ENCODE measurements at places on chromosomes 5 and 9.

GRCh38 chr9:132487351-132487791, 77.4 kb downstream of the CFAP77 start:
- DNase-seq = no peak

- DNase-seq = no peak
Measured at GRCh38 chr5:133480366-133480765, 132.0 kb downstream of the FSTL4 start.

DNA sequence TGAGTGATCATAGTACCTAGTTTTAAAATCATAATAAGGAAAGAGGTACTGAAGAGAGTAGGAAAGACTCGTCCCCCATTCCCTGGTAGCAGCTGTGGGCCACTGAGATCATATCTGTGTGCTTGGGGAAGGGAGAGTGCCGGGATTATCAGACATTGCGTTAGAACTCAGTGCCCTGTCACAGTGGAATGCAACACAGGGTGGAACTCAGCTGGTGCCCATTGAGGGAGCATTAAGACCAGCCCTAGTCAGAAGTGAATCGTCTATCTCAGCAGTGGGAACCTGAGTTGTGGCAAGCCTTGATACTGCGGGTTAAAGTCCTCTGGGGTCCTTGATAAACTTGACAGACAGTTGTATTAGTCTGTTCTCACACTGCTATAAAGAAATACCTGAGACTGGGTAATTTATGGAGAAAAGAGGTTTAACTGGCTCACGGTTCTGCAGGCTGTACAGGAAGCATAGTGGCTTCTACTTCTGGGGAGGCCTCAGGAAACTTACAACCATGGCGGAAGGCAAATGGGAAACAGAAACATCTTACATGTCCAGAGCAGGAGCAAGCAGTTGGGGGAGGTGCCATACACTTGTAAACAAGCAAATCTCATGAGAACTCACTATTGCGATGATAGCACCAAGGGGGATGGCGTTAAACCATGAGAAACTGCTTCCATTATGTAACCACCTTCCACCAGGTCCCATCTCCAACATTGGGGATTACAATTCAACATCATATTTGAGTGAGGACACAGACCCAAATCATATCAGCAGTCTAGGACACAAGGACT, 33.1 kb downstream of the NDUFAF2 start:
- DNase-seq = no peak

GRCh38 chr5:143564417-143564816, 160.9 kb upstream of the NR3C1 start:
- DNase-seq = no peak

GRCh38 chr9:130535818-130536521, 43.4 kb upstream of the FUBP3 start:
- no peak for DNase-seq

GRCh38 chr9:98793031-98793430, 3.3 kb downstream of the ANKS6 start:
- no peak for DNase-seq

DNA sequence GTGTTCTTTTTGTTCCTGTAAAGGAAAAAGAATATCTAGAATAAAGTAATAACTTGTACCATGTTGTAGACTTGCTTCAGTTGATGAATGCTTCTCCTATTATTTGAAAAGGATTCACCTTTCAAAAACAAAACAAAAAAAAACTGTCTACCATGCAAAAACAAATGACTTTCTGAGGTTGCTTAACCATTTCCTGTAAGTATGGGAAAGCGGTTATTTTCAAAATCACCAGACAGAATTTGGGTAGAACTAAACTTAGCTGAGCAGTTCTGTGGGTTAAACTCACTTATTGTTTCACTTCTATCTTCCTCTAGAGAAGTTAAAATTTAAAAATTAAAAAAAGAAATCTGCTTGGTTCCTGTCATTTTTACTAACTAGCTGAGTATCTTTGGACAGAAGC, 25.2 kb downstream of the LNPEP start:
- DNase-seq = no peak

DNA sequence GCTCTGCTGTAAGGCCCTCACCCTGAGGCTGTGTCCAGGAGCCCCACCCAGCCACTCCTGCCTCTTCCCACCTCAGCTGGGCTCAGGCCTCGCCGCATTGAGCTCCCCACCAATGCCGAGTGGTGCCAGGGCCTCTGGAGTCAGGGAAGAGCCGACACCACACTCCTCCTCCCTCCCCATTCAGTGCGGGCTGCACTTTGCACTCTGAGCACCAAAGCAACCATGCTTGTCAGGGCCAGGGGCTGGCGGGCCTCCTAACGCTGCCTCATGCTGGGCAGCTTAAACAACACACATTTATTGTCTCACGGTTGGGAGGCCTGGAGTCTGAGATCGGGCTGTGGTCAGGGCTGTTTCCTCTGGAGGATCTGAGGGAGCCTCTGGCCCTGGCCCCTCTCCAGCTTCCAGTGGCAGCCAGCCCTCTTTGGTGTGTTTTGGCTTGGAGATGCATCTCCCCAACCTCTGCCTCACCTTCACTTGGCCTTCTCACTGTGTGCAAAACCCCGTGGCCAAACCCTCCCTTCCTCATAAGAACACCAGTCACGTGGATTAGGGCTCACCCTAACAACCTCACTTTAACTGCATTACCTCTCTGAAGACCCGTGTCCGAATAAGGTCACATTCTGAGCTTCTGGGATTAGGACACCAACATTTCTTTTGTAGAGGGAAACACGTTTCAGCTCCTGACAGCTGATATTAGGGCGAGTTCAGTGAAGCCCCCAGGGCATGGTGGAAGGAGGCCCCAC, 157.8 kb downstream of the MED10 start:
- no peak for DNase-seq

DNA sequence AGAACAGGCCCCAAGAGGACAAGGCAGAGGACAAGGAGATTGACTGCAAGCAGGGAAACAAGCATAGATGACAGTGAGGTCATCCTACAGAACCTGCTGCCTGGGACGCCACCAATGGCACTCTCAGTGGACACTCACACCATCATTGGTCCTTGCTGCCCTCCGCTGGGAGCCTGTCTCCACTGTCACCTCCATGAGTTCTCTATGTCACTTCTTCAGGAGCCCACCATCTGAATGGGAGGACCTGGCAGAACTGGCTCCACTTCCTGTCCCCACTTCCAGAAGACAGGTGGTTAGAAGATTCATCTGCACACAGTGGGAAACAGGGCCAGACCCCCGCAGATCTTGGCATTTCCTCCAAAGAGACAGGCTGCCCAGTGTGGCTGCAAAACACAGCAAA, 188.9 kb downstream of the HSD17B3 start:
- no peak for DNase-seq

DNA sequence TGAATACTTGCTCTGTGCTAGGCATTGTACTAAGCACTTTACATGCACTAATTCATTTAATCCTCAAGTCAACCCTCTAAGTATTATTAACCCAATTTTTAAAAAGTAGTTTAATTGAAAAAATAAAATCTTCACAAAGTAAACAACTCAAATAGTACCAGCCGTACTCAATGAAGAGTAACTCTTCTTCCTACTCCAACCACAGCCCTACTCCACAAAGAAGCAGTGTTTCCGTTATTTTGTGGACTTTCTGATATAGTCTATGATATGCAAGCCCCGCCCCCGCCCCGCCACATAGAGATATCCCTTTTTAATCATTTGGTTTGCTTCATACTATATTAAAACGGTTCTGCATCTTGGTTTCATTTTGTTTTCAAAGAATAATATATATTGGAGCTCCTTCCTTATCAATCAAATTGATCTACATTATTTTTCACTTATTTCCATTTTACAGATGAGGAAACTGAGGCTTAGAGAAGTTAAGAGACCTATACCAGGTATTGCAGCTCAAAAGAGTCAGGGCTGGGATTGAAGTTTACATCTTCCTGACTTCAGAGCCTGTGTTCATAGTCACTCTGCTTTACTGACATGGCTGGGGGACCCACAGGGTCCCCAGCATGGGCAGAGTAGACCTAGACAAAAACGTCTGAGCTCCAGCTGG, 78.6 kb downstream of the PCDH1 start:
- DNase-seq = no peak

GRCh38 chr5:154782812-154783592, 27.8 kb downstream of the LARP1 start:
- DNase-seq = no peak

GRCh38 chr9:98342098-98342819, 86.8 kb upstream of the TBC1D2 start:
- DNase-seq = no peak

DNA sequence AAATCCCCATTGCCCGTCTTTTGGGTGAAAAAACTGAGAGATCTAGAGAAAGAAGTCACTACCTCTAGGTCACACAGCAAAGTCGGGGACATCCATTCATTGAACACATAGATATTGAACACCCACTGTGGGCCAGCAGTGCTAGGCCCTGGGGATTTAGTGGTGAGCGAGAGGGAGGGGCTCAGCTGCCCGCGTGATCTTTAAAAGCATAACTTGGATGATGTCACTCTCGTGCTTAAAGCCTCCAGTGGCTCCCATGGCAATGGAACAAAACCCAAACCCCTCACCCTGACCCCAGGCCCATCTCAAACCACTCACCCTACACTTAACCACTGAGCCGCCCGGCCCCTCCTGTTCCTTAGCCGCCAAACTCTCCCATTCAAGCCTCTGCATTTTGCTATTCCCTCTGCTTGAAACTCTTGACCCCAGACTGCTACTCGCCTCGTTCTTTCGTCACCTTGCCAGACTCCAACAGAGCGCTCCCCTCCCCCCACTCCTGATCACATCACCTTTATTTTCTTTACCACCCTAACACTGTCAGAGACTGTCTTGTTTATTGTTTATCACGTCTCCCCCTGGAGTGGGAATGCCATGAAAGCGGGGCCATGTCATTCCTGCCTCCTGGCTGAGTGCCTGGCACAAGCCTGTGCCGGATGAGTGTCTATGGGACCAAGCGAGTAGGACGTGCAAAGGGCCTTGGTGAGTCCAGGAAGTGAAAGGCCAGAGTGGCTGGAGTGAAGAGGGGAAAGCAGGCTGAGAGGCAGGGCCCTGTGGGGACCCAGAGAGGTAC, 710 bp upstream of the PIP5KL1 start:
- DNase-seq = no peak

- DNase-seq = no peak
Measured at GRCh38 chr5:158451203-158451992, 592.5 kb upstream of the CLINT1 start.

DNA sequence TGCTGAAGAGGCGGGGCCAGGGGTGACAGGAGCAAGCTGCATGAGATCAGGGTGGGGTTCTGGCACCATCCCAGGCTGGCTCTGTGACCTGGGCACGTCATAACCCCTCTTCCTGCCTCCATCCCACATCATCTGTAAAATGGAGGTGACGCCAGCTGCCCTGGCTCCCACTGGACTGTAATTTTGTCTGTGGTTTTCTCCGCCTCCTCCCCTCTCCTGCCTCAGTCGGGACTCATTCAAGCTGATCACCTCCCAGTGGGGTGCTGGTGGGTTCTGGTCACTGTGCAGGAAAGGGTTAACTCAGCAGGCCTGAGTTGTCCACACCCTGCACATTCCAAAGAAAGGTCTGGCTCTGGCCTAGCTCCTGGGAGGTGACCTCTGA, 128.2 kb downstream of the RXRA start:
- DNase-seq = no peak

DNA sequence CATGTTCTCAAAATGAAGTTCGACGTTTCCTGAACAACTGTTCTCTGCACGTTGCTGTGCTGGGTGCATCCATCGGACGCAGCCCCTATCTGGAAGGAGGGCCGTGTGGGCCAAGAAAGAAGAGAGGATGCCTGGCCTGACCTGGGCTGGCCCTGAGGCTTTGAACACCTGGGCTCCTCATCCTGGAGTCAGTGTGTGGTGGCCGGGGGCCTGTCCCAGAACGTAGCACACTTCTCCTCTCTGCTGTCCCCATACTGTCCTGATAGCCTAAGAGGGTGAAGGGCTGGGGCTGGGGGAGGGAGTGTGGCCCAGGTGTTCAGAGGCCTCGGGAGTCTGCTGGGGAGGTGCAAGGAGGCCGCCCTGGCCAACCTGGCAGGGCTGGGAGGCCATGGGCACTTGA, 21.5 kb downstream of the COL5A1 start:
- DNase-seq = no peak

DNA sequence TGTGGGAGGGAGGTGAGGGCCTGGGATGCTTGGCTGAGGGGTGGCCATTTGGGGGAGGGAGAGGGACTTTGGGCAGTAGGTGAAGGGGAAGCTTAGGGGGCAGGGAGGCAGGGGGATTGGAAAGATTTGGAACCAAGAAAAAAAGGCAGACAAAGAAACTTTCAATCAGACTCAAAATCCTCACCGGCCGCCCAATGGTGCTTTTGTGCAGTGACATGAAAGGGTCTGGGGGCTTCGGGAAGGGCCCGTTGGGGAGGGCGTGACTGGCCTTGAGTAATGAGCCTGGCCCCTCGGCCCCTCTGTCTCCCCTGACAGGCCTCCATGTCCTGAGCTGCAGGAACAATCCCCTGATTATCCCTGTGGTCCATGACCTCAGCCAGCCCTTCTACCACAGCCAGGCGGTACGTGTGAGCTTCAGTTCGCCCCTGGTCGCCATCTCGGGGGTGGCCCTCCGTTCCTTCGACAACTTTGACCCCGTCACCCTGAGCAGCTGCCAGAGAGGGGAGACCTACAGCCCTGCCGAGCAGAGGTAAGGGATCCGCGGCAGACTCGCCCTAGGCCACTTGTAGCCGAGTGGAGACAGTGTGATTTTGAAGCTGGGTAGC, 181.1 kb downstream of the PAPPA start:
- no peak for DNase-seq

GRCh38 chr9:92649007-92649406, 20.9 kb downstream of the IPPK start:
- DNase-seq = no peak

DNA sequence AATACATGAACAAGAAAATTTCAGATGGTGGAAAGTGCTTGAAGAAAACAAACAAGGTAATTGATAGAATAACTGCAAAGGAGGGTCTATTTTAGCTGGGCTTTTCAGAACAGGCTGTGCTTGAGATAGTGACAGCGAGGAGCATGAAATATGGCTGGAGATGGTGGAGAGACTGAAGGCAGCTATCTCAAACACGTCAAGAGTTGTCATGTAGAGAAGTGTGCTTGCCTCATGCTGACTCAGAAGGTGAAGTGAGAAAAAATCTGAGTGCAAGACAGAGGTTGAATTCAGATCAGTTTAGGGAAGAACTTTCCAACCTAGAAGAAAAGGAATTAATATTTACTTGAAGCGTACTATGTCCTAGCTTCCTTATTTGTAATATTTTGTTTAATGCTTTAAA, 115.5 kb upstream of the RANBP3L start:
- no peak for DNase-seq

GRCh38 chr5:129906177-129906887, 2.1 kb downstream of the CHSY3 start:
- no peak for DNase-seq

GRCh38 chr5:173928871-173929574, 40.9 kb downstream of the CPEB4 start:
- DNase-seq = no peak

DNA sequence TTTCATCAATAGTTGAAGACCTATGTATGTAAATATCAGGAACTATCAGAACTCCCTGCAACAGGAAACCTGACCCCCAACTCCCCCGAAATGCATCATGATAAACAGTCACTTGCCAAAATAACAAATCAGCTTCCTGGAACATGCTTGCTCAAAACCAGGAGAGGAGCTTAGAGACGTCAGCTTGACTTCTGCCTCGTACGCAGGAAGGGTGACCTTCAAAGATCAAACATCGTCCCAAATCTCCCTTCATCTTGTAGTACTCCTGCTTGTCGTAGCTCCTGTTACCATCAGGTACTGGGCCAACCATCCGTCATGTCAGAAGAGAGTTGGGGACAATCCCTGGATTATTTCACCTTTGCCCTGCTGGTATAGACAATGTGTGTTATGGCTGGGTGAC, 396.1 kb downstream of the GADD45G start:
- DNase-seq = no peak
